ENCODE measurements at places on chromosomes 1 and 21.

DNA sequence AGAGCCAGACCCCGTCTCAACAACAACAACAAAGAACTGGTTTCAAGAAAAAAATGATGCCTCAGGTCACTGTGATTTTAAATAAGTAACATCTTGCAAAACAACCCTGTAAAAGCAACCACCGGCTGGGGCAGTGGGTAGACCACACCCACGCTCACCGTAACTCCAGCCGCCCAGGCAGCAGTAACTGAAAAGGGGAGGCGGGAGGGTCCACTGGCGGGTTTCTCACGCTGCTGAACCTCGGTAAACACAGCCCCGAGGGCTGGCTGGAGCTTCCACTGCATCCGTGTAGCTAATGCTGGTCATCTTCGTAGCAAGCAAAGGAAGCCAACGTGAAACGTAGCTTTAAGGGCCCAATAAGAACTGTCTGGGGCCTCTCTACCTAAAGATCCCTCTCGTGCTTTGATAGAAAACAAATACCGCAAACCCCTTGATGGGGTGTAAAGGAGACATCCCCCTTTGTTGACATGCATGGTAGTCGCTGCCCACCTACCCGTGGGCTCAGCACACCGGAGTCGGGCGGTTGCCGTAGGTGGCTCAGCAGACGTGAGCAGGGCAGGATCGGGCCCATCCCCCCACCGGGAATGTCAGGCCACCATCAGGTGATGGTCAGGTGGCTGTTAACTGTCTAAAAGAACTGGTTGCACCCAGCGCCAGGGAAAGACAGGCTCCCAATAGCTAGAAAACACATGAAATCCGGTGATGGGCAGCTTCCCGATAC, 4.2 kb downstream of the C1orf159 start:
- no peak for DNase-seq

GRCh38 chr1:111191496-111191895, 8.9 kb downstream of the DENND2D start:
- no peak for DNase-seq

- no peak for DNase-seq
Observed at GRCh38 chr1:197181982-197182381, 35.5 kb upstream of the ASPM start.

DNA sequence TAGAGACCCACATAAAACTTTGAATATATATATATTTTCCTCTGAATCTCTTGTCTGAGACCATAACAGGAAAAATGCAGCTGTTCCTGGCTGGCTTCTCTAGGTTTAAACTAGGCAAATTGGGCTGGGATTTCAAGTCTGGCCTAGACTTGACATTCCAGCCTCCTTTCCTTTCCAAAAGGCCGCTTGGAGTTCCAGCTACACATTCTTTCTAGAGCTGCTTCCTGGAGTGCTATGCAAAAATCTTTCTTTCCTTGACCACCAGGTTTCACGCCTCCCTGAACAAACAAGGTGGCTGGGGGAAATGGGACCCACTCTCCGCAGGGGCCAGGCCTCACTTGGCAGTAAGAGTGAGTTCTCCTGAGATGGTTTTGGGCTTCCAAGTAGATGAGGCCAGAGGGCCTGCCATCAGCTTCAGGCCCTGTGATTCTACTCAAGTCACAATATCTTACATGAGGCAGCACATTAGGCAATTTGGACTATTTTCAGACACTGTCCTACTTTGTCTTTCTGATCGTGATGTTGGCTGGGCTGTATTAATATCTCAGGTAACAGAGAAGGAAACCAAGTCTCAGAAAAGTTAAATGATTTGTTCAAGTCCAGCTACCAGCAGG, 102.4 kb downstream of the FAM78B start:
- no peak for DNase-seq

DNA sequence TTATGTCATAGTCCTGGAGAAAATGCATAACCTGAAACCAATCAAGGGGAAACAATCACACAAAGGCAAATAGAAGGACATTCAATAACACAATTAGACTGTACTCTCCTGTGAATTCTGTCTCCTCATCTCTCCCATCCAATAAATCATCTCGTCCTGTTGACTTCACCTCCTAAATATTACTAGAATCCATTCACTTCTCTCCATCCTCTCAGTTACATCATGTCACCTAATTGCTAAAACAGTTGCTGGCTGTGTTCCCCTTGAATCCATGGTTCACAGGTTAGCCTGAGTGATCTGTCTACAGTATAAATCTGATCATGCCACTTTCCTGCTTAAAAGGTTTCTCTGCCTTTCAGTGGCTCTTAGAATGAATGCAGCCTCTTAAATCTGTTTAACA, 220.2 kb downstream of the TGFB2 start:
- DNase-seq: no peak

DNA sequence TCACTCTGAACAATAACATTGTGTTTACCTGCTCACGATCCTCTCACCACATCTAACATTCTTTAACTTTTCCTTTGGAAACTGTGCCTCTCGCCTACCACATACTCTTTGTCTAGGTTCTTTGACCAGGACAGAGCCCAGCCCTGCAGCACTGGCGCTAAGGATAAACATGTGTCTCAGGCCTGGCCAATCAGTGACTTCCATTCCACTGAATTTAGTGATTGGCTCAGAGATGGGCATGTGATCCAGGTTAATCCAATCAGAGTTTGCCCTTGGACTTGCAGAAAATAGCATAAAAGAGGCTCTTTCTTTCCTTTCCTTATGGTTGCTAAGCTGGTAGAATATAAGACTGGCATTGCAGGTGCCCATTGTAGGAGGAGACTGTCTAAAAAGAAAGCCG, 605.7 kb downstream of the MATN1 start:
- no peak for DNase-seq

GRCh38 chr1:3068564-3069431, at the start of gene PRDM16:
TSS of gene PRDM16 (plus strand) at chr1:3069203. CDS start at chr1:3069260, 57 bp downstream.
- DNase-seq: no peak

DNA sequence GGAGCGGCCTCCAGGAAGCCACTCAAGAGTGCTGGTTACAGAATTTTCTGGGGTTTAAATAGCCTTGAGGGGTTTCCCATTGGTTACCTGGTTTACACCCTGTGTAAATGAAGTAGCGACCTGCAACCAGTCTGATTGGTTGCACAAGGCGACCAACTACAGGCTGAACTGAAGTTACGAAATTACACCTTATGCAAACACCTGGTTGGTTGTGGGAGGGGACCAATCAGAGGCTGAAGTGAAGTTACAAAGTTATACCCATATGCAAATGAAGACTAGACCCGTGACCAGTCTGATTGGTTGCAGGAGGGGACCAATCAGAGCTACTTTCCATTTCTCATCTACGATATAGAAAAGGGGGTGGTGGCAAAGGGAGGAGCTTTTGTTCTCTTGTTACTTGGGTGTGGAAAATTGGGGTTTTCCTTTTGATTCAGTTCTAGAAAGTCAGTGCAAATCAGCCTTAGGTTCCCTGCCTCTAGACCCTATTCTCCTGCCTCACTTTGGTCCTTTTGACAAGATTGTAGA, 22.2 kb upstream of the C1orf174 start:
- no peak for DNase-seq

Measured in activated CD8-positive, alpha-beta memory T cell treated with anti-CD3 and anti-CD28 coated beads for 48 hours (primary cell).